ENCODE measurements at places on chromosomes 16 and 17.

GRCh38 chr17:68560966-68561720 lies 40.0 kb downstream of the FAM20A start:
- DNase-seq: no peak

GRCh38 chr17:45137561-45138305 lies 2.2 kb downstream of the ACBD4 start:
- DNase-seq: no peak

GRCh38 chr16:3020247-3020603 lies at the start of gene TNFRSF12A:
Gene TNFRSF12A, plus strand, starts transcription at chr16:3020368. Its CDS starts 30 bp downstream, at chr16:3020398.
- peak; percentile 95 for DNase-seq

DNA sequence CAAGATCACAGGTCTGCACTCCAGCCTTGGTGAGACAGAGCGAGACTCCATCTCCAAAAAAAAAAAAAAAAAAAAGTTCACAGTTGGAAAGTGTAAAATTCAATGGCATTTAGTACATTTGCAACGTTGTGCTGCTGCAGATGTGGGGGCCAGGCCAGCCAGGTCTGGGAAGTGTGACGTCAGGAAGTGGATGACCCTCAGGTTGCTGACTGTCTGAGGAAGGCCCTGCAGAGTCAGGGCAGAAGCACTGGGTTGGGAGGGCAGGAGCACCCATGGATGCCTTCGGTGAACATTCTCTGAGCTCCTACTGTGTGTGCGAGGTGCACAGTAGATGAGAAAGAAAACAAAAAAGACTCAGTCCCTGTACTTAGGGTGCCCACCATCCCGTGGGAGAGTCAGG lies 12.1 kb upstream of the WFDC1 start:
- DNase-seq: no peak

DNA sequence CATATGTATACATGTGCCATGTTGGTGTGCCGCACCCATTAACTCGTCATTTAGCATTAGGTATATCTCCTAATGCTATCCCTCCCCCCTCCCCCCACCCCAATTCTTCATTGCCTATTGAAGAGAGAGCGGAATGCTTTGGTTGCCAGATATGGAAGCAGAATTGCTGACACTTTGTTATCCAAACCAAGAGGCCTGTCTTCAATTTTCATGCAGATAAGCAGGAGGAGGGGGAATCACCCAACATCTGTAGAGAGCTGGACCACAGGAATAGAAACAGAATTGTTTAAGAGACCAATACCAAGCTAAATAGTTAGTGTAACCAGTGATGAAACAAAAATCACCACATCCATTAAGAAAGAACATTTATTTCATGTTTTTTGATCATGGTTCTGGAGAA lies 7.1 kb downstream of the ASPA start:
- no peak for DNase-seq

GRCh38 chr16:3798838-3799237 lies 81.5 kb upstream of the TRAP1 start:
- DNase-seq: no peak

- no peak for DNase-seq
Measured at GRCh38 chr17:59804901-59805465, 87.8 kb downstream of the TUBD1 start.

DNA sequence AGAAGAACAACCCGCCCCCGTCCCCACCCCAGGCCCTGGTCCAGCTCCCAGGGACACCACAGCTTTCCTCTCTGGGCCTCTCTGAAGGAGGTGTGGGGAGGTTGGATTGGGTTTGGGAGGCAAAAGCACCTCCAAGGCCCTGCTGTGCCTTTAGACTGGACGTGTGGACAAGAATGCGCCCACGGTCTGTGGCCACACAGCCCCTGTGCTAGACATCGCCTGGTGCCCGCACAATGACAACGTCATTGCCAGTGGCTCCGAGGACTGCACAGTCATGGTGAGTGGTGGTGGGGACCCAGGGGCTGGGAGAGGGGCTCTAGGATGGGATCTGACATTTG lies 3.0 kb downstream of the CORO1A start:
- no peak for DNase-seq

DNA sequence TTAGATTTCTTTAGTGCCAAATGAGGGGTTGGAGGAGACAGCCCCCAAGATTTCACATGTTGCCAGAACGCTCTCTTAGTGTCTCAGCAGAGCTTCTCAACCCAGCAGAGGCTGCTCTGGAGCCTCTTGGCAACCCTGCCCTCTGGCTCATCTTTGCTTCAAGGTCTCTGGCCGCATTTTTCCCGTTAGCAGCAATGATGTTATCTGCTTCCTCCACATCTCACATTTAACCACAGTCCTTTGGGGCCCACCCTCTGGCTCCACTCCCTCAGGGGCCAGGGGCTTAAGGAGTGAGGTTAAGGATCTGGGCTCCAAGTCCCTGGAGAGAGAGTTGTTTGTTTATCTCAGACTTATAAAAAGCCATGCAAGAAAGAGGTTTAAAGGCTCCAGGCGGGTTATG lies 3.3 kb upstream of the XYLT1 start:
- no peak for DNase-seq

DNA sequence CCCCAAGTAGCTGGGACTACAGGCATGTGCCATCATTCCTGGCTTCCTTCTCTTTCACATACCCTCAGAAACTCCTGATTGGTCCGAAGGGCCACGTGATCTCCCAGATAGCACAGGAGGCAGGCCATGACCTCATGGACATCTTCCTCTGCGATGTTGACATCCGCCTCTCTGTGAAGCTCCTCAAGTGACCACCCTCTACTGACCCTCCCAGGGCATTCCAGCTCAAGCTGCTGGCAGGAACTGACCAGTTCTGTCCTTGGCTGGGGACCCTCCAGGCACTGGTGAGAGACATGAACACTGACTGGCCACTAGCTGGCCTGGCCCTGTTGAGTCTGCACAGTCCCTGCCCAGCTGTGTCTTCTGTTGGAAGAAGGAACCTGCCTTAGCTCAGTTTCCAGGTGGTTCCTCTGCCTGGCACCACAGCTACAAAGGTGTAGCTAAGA lies 5.6 kb downstream of the ERAL1 start:
- no peak for DNase-seq

- no peak for DNase-seq
Measured at GRCh38 chr16:62060089-62060488, 23.9 kb upstream of the CDH8 start.

DNA sequence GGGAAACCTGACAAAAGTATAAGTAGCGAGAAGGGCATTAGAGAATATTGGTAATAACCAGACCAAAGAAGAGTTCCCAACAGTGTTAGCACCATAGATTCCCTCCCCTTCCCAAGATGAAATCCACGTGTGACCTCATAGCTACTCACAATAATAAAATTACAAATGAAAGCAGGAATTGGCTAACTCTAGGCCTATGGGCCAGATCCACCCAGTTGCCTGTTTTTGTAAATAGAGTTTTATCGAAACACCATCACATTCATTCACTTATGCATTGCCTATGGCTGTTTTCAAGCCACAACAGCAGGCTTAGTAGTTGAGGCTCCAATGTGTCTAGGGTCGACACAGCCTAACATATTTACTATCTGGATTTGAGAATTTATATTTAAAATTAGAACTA lies 7.8 kb downstream of the CPHXL start:
- no peak for DNase-seq

GRCh38 chr16:28110074-28110473 lies 46.6 kb upstream of the GSG1L start:
- DNase-seq: no peak

- DNase-seq: peak; percentile 60
Measured at GRCh38 chr17:17414341-17414805, 62.4 kb upstream of the MED9 start.

- DNase-seq: no peak
Measured at GRCh38 chr16:14061732-14062259, 9.3 kb upstream of the MRTFB start.

- no peak for DNase-seq
Measured at GRCh38 chr16:68382296-68382718, 66.0 kb downstream of the SMPD3 start.

- peak; percentile 73 for DNase-seq
Measured at GRCh38 chr17:39979016-39979670, 1.5 kb upstream of the PSMD3 start.

GRCh38 chr16:67825119-67825518 lies 17.0 kb upstream of the THAP11 start:
- no peak for DNase-seq

DNA sequence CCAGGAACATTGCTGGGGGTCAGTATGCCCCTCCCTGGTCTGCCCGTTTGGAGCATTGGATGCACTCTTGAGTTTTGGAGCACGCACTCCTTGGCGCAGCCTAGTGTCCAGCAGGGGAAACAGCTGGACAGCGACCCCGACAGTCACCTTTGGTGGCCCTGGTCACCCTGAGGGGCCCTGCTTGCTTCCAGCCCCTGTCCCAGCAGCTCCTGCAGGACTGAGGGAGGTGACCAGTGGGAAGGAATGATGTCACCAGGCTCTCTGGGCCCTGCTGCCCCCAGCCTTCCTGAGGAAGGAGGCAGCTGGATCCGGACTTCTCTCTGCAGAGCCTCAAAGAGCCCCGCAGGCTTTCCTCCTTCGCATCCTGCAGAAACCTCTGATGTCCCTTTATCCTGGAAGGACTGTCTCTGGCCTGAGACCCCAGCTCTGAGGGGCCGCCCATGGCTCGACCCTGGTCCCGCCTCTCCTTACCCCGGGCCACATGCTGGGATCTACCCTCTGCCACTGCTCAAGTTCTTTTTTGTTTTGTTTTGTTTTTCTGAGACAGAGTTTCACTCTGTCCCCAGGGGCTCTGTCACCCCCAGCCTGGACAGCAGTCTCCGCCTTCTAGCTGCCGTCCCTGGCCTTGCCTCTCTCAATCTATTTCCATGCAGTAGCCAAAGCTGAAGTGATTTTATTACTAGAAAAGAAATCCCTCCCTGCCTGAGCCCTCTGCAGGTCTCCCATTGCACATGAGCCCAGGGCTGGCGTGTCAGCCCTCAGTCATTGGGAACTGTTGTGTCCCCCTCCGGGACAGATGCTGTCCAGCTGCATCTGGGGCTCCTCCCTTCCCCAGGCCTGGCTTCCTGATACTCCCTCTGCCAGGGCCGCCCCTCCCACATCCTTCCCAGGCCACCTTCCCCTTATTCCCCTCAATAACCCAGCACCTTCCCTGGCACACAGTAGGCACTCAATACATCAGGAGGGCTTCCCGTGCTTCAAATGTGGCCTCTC lies 11.6 kb downstream of the ZSCAN10 start:
- DNase-seq: no peak

DNA sequence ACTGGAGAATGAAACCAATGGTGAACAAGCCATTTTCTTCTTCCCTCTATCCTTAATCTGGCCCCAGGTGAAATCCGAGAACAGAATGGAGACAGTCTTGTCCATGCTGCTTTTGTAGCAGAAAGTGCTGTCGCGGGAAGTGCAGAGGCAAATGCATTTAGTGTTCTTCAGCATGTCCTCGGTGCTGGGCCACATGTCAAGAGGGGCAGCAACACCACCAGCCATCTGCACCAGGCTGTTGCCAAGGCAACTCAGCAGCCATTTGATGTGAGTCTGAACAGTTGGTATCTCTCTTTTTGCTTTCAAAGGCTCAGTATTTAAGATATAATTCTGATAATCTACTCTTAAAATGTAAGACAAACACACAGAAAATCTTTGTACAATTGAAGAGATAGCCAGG lies 18.7 kb downstream of the UQCRC2 start:
- DNase-seq: no peak

GRCh38 chr17:17515934-17516930 lies 20.0 kb upstream of the RASD1 start:
- no peak for DNase-seq

DNA sequence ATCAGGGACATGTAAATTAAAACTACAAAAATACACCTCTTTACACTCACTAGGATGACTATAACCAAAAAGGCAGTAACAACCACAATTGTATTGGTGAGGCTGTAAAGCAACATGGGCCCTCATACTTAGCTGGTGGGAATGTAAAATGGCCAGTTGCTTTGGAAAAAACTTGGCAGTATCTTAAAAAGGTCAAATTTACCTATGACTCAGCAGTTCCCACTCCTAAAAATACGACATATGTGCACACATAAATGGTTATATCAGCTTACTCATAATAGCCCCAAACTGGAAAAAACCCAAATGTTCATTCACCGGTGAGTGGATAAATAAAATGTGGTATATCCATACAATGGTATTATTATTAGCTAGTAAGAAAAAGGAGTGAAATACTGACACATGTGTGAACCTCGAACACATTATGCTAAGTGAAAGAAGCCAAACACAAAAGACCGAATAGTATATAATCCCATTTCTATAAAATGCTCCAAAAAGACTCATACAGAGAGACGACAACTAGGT lies 391.4 kb downstream of the NPIPA8 start:
- DNase-seq: no peak

DNA sequence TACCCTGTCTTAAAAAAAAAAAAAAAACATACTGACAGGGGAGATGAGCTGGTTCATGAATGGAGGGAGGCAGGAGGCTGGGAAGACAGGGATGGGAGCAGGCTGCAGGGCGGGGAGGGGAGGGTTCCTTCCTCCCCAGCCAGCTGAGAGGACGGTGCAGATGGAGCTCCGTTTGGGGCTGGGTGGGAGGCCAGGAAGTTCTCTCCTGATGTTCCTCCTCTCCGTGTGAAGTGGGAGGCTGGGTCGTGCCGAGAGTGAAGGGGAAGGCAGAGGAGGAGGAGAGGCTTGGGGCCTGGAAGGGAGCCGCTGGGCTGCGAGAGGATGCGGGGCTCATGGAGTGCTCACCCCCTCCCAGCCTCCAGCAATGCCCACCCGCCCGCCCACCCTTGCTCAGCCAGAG lies 21.3 kb downstream of the SBK1 start:
- DNase-seq: no peak

DNA sequence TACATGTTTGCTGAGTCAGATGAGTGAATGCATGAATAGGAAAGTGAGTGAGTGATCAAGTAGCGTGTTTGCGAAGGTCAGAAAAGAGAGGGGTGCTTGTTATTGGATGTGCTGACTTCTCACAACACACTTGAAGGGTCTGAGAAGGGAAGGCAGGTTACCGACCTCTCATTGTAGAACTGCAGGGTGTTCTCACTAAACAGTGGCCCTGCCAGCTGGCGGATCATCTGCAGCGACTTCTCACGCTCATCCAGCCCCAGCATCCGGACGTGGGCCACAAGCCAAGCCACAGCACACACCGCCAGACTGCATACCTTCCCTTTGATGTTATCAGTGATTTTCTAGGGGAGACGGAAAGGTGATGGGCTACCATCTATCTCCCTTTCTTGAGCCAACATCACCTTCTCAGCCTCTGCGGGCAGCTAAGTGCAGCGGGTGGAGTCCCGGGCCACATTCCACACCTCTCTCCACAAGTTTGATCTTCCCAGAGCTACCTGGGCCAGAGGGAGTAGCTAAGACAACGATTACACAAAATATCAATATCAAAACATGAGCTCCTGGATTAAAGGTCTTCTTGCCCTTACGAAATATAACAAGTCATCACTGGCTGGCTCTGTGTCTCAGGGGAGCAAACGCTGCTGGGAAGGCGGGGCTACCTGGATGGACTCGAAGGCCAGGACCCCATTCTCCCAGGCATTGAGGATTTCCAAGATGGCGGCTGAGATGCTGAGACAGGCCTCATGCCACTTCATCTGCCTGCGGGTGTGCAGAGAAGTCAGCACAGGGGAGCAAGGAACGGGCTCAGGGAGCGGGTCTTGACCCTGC lies 11.0 kb downstream of the CSF3 start:
- no peak for DNase-seq

GRCh38 chr16:81521141-81521626 lies 76.6 kb downstream of the CMIP start:
- no peak for DNase-seq
